Esophagus (tissue), 2 donors: ENCODE measurements at places on chromosomes 5 and 9. TPM values are rescaled to one million over a fixed set of nuclear protein-coding genes. Genes with fewer than 3 reads are reported as not detected.

Gene TMEM8B
- 3.0 TPM for polyA plus RNA-seq

Gene UGT3A2
- polyA plus RNA-seq, result not detected

Gene SLC45A2
- not detected for polyA plus RNA-seq

Gene SMAD5
- 6.9 TPM for polyA plus RNA-seq
